NCI-H1694 (cell line): ENCODE measurements at places on chromosomes 3 and 15.

- no peak for DNase-seq
Observed at GRCh38 chr15:87722941-87723691, 533.4 kb downstream of the NTRK3 start.

DNA sequence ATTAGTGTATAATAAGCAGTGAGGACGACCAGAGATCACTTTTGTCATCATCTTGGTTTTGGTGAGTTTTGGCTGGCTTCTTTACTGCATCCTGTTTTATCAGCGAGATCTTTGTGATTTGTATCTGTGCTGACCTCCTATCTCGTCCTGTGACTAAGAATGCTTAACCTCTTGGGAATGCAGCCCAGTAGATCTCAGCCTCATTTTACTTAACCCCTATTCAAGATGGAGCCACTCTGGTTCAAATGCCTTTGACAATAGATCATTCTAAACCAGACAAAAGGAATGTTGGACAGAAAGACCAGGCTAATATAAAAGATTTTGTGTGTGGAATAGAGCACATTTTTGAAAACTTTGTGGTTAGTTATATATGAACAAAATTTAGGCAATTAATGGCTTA, 618.5 kb upstream of the BCHE start:
- DNase-seq = no peak

GRCh38 chr3:59237121-59237520, 187.3 kb upstream of the CFAP20DC start:
- no peak for DNase-seq

DNA sequence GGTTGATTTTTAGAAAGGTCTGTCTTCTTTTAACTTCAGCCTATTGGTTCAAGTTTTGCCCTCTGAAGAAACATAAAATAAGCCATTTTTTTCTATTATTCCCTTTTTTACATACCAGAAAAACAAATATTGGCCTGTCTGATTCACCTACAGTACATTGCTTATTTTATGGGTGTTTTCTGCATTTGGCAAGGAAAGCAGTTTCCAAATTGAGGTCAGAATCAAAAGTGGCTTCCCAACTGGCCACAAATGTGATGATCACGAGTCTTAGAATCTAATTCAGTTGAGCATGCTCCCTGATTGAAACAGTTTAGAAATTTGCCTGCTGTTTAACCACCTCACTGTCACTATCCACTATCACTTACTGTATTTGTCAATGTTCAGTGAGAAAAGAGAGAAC, 106.9 kb upstream of the CHMP2B start:
- no peak for DNase-seq

DNA sequence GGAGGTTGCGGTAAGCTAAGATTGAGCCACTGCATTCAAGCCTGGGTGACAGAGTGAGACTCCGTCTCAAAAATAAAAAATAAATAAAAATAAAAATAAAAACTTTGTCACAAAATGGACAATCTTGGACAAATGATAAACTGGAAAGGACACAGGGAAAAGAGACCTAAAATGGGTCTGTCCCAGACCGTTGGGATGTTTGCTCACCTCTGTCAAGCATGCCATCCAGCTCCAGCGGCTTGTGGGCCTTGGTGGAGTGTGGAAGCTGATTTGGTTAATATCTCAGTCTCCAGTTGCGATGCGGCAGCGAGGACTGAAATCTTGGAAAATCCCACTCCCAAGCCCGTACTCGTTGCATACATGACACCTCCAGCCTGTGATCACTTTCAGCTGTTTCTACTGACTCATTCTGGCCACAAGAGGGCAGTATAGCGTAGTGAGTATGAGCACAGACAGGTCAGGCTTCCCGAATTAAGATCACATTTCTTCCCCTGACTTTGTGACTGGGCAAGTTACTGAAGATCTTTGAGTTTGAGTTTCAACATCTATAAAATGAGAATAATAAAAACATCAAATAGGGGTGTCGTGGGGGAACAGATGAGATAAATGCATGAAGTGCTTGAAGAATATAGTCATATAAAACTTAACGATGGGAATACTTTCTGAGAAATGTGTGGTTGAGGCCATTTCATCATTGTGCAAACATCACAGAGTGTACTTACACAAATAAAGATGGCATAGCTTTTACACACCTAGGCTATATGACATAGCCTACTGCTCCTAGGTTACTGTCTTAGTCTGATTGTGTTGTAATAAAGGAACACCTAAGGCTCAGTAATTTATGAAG, 19.6 kb upstream of the MOBP start:
- peak; percentile 31 for DNase-seq

DNA sequence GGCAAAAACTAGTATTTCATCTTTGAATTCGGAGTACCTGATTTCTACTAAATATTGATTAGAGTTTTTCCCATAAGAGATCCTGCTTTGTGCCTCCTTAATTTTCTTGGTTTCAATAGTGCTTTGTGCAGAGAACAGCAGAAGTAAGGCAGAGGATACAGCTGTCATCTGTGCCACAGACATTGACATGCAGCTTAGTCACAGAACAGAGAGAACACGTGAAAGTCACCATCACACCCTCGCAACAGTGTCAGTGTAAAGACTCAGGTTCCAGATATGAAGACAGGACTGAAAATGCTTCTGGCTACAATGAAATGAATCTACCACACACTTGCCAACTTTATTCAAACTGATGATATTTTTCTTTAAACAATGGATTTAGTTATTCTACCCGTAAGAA, 942.8 kb upstream of the CFAP20DC start:
- no peak for DNase-seq

GRCh38 chr15:69304182-69304545, 5.5 kb downstream of the PAQR5 start:
- no peak for DNase-seq

GRCh38 chr15:63501256-63502089, 2.9 kb upstream of the USP3 start:
- DNase-seq = no peak

DNA sequence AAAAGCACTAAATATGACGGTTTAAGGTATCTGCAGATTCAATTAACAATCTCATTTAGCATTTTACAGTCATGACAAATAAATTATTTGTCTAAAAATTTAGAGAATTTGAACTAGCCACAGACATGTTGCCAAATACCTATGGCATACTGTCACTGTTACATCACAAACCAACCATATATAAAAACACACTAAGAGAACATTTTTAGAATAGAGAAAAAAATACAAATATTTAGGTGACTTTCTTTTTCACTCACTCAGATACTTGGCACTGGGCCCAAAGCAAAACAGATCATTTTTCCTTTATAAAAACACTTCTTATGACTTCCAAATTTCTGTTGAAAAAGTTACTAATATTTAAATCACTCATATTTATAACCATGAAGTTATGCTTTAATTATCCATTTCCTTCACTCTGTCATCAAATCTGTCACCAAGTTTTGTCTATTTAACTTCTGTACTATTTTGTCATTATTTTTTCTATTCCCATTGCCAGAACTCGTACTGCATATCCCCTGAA, 644.7 kb downstream of the OTOL1 start:
- DNase-seq = no peak

- no peak for DNase-seq
Observed at GRCh38 chr15:70604666-70605315, 158.6 kb downstream of the UACA start.

GRCh38 chr3:124741027-124741426, 10.8 kb downstream of the UMPS start:
- DNase-seq = no peak

- DNase-seq = no peak
Observed at GRCh38 chr15:90600954-90601353, 71.2 kb downstream of the CRTC3 start.

- DNase-seq = no peak
Observed at GRCh38 chr15:78046796-78047341, 30.6 kb downstream of the TBC1D2B start.

DNA sequence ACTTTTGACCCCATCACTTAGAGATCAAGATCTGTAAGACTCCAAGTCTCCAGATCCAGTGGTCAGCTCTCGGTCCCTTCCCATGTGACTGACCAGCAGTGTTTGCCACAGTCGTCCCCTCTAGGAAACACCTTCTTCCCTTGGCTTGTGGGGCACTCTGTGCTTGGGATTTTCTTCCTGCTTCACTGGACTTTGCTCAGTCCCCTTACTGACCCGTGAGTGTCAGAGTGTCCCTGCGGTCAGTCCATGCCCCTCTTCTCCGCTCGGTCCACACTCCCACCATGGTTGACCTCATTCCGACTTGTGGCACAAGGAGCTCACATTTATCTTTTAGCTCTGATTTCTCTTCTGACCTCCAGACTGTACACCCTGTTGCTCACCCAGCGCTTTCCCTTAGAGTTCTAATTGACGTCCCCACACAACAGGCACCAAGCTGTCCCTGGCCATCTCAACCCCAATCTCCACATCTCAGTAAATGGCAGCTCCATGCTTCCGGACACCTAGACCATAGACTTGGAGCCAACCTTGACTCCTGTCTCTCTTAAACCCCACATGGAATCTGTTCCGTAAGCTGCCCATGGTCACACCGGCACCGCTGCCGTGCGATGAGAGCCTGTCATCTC, 67.9 kb downstream of the APBA2 start:
- no peak for DNase-seq

- no peak for DNase-seq
Observed at GRCh38 chr3:12148183-12148940, 10.3 kb downstream of the TIMP4 start.

DNA sequence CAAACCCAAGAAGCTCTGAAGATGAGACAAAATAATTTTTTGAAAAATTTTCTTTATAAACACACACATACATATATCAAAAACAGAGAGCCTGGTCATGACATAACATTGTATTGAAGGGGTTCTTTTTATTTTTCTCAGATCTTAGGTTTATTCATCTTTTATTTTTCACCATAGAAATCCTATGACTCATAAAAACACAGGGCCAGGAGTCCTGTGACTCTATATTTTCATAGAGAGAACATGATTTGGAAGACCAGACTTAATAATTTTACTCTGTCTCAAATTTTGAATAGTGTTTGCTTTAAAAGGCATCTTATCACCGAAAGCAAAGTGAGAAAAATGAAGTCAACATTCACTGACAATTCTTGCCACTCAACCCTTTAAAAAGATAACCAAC, 57.7 kb downstream of the SUCNR1 start:
- no peak for DNase-seq

DNA sequence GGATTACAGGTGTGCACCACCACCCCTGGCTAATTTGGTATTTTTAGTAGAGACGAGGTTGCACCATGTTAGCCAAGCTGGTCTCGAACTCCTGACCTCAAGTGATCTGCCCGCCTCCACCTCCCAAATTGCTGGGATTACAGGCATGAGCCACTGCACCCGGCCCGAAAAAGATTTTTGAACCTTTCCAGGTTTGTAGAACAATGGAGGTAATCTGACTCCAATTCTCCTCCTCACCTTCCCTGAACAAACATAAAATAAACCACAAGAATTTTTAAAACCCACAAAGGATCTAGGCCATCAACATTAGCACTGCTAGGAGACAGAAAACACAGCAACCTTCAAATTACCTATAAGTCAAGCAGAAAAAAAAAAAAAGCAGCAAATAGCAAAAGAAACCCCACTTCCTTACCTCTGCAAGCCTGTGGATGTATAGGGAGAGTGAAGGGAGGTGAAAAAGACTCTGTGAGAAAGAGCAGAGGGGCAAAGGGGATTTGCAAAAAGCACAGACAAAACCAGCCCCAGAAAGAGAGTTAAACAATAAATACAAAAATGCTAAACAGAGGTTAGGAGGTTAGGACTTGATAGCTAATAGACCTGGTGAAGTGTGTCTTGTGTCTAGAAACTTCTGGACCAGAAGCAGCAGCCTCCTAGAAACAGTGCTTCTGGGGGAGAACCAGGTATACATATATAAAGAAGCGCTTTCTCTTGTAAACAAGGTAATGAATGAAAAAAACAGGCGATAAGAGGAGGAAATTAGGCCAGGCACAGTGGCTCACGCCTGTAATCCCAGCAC, 32.1 kb downstream of the TFDP2 start:
- no peak for DNase-seq

GRCh38 chr15:31108836-31109235, 7.3 kb upstream of the TRPM1 start:
- DNase-seq = no peak

- DNase-seq = no peak
Observed at GRCh38 chr3:53599771-53600170, 105.4 kb downstream of the CACNA1D start.

- no peak for DNase-seq
Observed at GRCh38 chr15:101617390-101617965, 34.7 kb downstream of the TM2D3 start.

DNA sequence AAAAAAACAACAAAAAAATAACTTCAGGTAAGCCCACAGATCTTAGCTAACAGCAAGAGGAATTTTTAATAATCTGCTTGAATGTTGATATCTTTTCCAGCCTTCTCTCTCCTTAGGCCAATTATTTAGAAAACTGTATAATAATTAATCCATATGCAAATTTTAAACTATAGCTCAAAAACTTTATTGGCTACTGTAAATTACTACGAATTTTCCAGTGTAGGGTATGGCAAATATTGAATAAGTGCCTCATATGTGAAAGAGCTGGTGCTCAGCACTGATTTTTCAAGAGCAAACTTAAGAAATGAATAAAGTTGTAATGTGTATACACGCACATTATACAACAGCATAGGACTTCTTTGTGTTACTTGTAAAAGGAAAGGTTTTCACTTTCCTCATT, 123.0 kb downstream of the TFDP2 start:
- DNase-seq = no peak

DNA sequence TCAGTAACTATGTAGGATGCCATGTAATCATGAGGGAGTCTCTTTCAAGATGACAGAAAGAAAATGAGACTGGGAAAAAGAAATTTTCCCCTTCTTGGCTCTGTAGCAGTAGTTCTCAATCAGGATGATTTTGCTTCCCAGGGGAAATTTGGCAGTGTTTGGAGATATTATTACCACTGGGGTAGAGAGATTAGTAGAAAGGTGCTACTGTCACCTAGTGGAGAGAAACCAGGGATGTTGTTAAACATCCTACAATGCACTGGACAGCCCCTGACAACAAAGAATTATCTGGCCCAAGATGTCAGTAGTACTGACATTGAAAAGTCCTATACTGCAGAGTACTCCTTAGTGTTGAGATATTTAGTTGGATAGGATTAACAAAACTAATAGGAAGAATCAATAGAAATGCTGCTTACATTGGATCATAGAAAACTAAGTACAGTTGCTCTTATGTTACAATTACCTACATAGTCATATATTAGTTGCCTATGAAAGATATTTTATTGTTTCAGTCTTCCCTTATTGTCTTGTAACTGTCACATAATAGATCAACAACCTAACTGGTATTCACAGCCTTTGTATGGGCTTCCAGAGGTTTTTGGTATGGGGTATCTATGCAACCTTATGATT, 433.3 kb downstream of the RAP2B start:
- DNase-seq = no peak

GRCh38 chr3:150254309-150254708, 153.8 kb upstream of the TSC22D2 start:
- DNase-seq = no peak
